Stimulated activated CD4-positive, alpha-beta T cell treated with anti-CD3 and anti-CD28 coated beads, Interleukin-15, amount 100 ng/mL, for 24 hours (primary cell): ENCODE measurements at places on chromosomes 12 and 14.

DNA sequence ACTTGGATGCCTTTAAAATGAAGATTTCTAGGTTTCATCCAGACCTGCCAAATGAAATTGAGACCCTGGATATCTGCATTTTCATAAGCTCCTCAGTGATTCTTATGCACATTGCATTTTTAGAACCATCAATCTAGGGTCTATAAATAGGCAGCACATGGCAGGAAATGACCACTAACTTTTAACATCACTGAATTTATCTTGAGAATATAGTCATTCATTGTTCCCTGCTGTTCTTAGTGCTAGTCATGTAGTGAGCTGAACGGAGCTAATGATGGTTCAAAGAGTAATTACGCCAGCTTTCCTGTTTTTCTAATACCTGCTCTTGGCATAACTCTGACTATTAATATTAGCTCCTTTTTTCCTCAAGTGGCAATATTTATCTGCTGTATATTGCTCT is 91.6 kb downstream of the TPH2 start:
- DNase-seq = no peak

DNA sequence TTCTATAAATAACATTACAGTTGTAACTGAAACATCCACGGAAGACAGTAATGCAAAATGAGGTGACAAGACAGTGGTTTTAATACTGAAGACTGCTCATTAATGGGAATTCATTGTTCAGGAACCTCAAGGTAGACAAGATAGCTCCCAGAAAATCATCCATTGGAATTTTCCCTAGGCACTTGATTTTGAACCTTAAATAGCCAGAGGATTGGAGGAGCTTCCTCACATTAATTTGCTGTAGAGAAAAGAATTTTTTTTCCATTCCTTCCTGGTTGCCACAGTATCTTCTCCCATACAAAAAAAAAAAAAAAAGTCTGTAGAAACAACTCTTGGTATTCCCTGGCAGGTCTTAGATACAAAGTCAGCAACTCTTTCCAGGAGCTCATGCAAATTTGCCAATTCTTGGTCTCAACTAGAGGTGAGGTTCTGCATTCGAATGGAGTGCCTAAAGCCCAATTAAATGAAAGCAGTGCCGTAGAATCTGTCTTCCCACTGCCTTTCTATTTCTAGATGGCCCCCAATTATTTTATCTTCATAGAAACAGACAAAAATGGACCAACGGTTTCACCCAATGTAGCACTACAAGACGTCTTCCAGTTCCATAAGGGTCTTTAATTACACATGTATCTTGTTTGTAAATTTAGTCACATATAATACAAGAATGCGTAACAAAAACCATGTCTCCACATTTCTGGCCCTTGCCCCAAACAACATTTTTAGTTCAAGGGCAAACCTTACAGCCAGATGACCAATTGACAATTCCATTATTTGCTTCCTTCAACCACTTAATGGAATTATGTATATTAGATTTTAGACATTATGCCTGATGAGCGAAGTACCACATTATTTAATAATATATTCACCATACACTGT is 13.5 kb downstream of the SLC38A2 start:
- DNase-seq = no peak

DNA sequence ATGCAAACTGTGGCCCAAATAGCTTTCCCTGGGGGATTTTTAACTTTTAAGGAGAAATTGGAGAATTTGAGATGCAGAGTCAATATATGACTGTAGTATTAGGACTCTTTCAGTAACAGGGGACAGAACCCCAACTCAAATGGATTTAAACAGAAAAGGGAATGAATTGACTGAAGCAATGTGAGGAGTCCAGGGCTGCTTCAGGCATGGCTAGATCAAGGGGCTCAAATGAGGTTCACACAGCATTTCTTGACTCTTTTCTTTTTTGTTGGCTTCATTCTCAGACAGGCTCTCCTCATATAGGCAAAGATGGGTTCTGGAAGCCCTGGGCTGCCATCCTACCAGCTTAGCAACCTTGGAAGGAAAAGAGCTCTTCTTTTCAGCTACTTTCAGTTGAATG is 13.6 kb downstream of the HNF1A start:
- DNase-seq = no peak

- DNase-seq = no peak
Measured at GRCh38 chr14:75661499-75661814, 411 bp downstream of the TTLL5 start.

DNA sequence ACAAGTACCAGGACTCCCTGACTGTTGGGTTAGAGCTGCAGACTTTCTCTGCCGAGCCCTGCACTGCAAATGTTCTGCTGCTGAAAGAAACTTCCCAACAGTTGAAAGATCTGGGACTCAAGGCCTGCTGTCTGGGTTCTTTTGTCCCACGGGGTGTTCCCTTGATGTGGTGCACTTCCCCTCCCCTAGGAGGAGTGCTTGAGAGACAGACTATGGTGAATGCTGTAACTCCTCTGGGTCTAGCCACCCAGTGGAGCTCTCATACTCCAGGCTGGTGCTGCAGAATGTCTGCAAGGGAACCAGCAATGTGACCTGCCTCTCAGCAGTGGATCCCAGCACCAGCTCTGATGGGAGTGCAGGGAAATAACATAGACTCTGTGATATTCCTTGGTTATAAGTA is 129.2 kb upstream of the SLCO1B1 start:
- no peak for DNase-seq

DNA sequence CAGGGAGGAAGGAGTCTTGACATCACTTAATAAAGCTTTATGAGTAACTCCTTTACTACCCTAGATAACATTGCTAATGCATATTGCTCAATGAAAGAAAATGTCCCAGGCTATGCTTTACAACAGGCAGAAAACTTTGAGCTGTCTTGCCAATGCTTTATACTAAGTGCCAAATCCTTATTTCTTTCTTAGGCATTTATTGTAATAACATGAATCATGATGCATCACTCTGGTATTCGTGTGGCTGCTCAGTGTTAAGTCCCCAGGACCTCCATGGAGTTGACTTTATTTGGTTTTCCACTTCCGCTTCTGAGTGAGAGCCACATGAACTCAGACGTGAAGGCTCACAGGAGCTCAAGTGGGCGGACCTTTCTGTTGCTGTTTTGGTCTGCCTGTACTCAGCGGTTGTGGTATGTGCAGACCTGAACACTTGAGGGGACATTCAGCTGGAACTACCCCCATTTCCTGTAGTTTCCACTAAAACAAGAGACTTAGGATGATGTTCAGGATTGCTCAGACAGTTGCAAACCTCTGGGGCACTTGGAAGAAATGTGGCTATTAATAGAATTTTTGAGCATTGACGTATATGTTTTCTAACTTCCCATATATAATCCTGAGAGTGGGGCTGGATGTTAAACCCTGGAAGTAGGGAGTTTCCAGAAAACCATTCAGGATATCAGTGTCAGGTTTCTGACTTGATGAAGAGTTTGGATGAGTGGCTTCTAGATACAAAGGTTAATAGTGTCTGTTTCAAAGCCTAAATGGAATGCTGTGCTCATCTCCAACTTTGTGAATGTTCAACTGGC is 258.6 kb downstream of the MSRB3 start:
- no peak for DNase-seq
